Stimulated activated CD4-positive, alpha-beta T cell treated with anti-CD3 and anti-CD28 coated beads, TNF-alpha, amount 100 ng/mL, for 1 hour (primary cell): ENCODE measurements at places on chromosomes 16 and 17.

- DNase-seq, result no peak
These were observed 90.3 kb downstream of the USP32 start for GRCh38 chr17:60301649-60302048.

GRCh38 chr16:81511371-81511770, 66.8 kb downstream of the CMIP start:
- no peak for DNase-seq

DNA sequence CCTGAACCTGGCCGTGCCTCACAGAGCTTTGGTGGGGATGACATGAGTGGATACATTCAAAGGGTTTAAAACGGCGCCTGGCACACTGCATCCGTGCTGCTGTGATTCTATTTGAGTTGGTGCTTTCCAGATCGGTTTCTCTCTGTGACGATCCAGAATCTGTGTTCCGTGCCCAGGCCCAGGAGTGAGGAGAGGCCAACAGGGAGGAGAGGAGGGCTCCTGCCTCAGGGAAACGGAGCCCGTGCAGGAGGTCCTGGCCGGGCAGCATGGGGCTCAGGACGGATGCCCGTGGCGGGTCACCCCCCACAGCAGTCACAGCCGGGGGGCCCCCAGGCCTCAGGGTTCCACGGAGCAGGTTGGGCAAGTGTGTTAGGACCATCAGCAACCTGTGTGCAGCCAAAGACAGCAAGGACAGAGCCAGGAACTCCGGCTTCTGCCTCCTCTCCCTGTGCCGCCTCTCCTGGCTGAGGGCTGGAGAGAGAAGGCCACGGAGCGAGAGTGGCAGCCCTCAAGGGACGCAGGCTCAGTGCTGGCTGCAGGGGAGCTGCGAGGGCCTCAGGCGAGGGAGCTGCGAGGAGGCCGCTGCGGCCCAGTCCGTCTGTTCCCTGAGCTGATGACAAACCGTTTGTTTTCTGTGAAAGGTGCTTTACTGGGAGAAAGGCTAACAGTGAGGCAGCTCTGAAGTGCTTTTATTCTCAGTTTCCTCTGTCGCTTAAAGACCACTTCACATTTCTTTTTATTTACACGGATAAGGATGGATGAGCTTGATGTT, 99.3 kb downstream of the METRNL start:
- no peak for DNase-seq

DNA sequence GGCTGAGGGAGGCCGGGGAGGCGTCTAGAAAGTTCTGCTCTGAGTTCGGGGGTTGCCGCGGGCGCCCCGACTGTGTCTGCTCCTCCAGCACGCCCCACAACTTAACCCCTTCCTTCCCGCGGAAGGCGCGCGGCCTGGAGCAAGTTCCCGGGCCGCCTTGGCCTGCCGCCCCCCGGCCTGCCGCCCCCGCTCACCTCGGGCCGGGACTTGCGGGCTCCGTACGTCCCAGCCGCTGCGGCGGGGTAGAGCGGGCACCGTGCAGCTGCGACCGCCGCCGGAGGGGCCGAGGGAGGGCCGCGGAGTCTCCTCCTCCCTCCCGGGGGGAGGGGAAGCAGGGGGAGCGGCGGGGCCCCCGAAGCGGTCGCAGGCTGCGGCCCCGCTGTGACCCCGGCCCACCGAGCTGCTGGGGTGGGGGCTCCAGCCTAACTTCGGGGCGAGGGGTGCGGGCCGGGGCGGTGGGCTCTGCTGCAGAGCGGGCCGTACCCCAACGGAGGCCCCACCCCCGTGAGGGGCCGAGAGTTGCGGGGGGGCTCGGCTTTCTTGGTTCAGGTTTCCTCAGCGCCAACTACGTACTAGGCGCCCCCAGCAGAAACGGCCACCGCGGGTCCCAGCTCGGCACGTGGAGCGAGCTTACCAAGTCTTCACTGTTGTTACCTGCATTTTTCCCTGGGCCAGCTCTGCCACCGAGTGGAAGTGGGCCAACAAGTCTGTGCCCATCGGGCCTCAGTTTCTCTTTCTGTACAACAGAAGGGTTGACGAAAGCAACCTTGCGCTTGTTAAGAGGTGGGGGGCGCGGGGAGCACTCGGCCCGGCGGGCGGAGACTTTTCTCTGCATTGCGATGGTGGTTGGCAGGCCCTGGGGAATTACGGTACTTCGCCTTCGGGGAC, at the start of gene CCDC102A:
CCDC102A (minus strand) TSS at position 266 of the 888 bp plus-strand sequence. CDS start 7,394 bp downstream, outside the sequence.
- DNase-seq, result no peak

DNA sequence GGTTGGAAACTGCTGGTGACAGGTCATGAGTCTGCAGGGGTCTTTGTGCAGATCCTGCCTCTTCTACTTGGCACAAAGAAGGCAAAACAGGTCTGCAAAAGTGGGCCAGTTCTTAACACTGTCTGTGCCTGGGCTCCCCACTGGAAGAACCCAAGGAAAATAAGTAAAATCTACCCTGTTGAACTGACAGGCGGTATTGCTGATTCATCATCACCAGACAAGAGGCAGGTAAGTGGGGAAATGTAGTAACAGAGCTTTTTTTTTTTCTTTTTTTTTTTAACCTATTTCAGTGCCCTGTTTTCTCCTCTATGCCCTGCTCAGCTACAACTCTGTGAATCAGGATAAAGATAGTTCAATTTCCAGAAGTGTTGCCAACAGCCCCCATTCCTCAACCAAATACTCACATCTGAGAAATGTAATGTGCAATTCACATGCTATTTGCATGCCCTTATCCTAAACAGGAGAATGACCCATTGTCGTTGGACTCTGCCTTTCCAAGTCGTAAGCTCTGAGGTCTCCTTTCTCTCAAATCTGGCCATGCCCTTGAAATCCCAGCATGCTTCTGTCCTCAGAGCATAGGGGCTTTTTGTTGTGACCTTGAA, 237.0 kb downstream of the SOX9 start:
- no peak for DNase-seq

DNA sequence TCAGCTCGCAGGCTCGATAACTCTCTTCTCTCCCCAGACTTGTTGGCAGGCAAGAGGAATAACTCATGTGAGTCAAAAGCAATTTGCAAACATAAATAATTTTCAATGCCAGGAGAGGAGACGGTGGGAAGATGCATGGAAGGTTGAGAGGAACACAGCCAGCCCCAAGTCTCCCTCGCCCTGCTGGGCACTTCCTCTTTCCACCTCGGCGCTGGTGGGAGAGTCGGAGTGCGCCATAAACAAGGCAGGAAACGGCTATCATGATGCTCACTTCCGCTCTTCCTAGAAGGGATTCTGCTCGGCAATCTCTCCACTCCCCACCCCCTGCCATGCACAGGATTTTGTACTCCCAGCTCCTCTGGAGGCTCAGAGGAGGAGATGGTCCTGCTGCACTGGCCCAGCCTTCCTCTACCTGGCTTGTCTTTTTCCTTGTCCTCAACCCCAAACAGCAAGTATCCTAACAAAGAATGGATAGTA, 13.0 kb downstream of the CBX4 start:
- DNase-seq, result no peak

- no peak for DNase-seq
These were observed 221.1 kb downstream of the MRTFB start for GRCh38 chr16:14292051-14292825.

- no peak for DNase-seq
These were observed 611 bp upstream of the ANKRD40 start for GRCh38 chr17:50708050-50709000.

DNA sequence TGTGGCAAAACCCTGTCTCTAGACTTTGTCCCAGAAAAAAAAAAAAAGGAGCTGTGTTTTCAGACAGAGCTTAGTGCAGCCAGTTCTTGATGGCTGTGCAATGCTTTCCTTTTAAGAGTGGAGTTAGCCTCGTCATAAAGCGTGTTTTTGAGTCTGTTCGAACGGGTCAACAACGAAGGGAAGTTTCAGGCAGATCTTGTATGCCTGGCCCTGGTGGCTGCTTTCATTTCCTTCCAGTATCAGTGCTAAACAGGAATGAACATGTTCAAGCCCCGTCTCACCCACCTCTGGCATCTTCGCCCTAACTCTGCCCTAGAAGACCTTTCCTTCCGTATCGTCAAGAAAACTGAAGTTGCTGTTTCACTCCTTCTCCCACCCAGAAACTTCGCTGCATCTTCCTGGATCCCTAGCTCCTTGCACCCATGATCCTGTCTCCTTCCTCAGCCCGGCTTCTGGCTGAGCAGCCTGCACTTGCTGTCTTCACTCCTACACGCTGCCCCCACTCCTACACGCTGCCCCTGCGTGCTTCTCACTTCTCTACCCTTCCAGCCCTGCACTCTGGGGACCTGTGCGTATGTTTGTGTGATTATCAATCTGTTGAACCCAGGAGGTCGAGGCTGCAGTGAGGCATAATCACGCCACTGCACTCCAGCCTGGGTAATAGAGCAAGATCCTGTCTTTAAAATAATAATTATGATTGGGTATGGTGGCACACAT, 55.3 kb downstream of the USP10 start:
- no peak for DNase-seq

GRCh38 chr16:20624205-20624604, 48.0 kb upstream of the ACSM2B start:
- no peak for DNase-seq

DNA sequence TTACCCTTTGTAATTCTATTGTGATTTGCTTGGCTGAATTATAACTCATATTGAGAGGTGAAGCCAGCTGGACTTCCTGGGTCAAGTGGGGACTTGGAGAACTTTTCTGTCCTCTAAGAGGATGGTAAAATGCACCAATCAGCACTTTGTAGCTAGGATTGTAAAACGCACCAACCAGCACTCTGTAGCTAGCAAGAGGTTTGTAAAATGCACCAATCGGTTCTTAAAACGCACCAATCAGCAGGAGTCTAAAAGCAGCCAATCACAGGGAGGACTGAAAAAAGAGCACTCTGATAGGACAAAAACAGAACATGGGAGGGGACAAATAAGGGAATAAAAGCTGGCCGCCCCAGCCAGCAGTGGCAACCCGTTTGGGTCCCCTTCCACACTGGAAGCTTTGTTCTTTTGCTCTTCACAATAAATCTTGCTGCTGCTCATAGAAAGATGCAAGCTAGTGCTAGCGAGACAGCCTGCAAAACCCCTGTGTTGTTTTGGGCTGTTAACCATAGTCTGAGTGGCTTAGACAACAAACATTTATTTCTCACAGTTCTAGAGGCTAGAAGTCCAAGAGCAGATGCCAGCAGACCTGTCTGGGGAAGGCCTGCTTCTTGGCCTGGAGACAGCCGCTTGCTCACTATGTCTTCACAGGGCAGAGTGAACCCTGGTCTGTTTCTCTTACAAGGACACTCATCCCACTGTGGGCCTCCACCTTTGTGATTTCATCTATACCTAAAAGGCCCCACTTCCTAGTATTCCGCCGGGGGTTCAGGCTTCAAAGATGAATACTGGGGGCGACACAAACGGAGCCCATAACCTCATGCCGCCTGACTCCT, 39.0 kb upstream of the CRISPLD2 start:
- no peak for DNase-seq

DNA sequence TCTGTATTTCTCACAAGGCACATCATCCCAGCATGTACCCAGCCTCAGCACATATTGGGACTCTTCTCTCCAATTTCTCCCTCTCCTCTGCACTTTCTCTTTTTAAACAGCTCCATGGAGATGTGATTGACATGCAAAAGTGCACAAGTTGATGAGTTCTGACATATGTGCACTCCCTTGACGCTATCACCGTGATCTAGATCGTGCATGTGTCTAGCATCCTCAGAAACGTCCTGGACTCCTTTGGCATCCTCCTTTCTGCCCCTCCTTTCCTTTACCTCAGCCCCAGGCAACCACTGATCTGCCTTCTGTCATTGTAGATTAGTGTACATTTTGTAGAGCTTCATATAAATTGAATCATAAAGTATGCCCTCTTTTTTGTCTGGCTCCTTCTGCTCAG, 108.0 kb upstream of the HSBP1 start:
- no peak for DNase-seq

GRCh38 chr16:82197540-82198240, 27.7 kb upstream of the MPHOSPH6 start:
- no peak for DNase-seq

DNA sequence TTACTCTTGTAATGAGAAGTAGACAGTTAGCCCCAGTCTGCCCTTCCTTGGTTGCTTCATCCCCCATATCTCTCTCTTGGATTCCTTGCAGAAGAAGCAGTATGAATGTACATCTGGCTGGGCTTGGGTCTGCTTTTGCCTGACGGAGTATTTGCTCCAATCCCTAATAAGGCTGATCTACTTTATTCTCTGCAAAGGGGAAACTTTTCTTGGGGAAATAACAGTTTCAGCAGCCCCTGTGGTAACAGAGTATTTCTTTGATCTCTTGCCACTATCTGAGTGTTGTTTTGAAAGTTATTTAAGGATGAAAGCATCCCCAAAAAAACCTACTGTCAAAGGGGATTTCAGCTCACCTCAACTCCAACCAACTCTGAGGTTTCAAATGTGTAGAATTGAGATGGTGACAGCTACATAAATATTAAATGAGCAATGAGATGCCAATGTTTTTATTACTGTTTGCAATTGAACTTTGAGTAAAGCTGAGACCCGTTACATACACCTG, 168.9 kb upstream of the NOG start:
- DNase-seq, result no peak

DNA sequence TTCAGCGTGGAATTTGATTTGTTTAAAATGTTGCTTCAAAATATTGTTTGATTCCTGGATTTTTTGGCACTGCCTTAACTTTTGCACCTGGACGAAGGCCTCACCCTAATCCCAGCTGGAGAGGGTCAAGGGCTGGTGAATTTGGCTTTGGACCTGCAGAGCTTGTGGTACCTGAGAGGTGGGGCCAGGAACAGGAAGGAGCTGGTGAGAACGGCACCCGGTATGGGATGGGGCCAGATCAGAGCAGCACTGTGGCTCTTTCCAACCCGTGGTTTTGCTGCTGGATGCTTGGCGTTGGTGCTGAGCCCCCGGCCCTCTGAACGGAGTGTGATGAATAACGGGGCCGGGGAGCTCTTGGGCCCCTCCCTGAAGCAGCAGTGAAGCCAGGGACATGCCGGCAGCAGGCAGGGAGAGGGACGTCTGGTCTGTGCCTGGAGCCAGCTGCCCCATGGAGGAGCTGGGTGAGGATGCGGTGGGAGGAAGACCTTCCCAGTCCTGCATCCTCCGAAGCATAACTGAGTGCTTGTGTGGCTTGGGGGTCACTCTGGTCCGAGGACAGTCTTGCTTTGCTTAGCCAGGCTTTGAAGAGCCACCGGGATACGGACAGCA, 275.4 kb downstream of the SEC14L1 start:
- DNase-seq, result no peak

- DNase-seq, result no peak
These were observed at the start of gene ASGR1 for GRCh38 chr17:7179317-7180254. TSS of gene ASGR1 (minus strand) at chr17:7179370. CDS start at chr17:7178563, 807 bp downstream.

DNA sequence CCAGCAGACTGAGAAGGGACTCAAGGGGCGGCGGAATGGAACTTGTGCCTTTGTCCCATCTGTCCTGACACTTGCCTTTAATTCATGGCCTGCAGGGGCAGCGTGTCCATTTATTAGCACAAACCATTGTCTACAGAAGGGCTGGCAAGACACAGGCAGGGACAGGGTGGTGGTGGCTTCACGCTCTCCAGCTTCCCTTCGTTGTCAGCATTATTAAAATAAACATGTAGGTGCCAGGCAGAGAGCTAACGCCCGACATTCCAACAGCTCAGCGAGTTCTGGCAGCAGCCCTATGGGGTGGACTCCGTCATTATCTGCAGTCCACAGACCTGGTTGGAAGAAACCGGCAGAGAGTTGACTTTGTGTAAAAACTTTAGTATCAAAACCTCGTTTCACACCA, 16.3 kb downstream of the DNAI2 start:
- no peak for DNase-seq

- DNase-seq, result no peak
These were observed 201.3 kb upstream of the IRX3 start for GRCh38 chr16:54487933-54488332.
